NCI-H82 (cell line): ENCODE measurements at places on chromosomes 6 and 20.

DNA sequence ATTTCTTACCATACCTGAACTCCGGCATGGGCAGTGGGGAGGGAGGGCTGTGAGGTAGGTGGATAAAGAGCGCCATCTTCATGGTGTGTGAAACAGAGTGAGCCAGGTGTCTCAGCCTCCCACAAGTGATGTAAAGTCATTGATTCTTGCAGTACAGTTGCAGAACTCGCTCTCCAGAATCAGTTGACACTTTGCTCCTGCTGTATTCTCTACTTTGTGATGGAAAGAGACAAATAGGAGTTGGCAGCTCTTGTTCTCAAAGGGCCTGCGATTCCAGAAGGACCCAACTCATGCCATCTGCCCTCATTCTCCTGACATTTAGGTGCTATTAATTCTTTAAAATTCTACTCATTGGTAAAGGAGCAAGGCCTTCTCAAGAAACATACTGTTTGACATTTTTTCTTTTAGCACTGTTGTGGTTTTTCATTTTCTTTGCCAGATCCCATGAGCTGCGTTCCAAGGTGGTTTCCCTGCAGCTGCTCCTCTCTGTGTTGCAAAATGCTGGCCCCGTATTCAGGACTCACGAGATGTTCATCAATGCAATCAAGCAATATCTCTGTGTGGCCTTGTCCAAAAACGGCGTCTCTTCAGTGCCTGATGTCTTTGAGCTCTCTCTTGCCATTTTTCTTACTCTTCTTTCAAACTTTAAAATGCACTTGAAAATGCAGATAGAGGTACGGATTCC, 49.3 kb downstream of the ARFGEF2 start:
- DNase-seq = no peak

DNA sequence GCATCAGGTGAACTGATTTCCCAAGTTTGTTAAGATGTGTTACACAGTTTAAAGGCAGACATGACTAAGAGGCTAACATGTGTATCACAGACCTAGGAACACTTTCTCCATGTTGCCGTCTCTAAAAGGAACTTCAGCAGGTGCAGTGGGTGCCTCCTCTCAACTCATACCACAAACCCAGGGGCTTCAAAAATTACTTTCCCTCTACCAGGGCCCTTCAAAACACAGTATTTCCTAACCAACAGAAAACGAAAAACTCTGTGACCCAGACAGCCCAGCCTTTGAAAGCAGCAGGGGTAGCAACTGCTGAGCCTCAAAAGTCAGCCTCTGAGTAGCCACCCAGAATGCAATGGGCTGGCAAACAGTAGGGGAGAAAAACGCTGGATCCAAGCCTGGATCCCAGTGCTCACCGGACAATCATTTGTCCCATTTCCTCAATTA, 28.5 kb downstream of the B4GALT5 start:
- no peak for DNase-seq

DNA sequence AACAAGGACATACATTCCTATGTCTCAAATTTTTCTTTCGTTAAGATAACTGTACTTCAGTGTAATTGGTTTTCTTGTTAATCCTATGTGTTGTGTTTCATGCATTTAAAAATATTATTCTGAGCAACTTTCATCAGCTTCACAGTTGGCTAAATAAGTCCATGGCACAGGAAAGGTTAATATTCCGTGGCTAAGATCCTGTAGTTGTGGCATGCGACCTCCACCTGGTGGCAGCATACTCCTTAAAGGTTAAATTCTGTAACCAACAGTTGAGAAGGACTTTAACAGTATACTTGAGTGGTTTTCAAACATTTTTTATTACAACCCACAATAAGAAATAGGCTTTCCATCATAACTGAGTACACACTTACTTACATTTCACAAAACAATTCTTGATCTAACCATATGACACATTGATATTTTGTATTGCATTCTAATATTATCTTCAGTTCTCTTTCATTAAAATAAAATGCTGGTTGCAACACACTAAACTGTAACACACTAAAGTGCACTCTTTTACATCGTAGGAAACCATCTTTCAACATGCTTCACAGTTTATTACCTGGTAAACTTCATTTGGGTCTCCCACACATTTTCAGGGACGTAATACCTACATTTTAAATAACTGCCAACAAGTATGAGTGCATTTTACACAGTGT, 118.3 kb downstream of the SLX4IP start:
- DNase-seq = peak; percentile 76

DNA sequence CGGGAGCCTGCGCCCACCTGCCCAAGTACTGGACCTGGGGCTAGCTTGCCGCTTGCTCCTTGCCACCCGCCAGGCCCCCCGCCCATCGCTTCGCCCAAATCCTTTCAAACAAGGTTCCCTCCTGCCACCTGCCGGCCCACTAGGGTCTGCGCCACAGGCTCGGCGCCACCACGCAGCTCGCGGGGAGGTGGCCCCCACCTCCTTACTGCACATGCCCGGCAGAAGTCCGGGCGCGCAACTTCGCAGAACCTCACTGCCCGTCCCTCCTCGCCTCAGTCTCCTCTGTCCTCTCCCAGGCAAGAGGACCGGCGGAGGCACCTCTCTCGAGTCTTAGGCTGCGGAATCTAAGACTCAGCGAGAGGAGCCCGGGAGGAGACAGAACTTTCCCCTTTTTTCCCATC, 11.2 kb downstream of the GNAS-AS1 start:
- peak; percentile 55 for DNase-seq

DNA sequence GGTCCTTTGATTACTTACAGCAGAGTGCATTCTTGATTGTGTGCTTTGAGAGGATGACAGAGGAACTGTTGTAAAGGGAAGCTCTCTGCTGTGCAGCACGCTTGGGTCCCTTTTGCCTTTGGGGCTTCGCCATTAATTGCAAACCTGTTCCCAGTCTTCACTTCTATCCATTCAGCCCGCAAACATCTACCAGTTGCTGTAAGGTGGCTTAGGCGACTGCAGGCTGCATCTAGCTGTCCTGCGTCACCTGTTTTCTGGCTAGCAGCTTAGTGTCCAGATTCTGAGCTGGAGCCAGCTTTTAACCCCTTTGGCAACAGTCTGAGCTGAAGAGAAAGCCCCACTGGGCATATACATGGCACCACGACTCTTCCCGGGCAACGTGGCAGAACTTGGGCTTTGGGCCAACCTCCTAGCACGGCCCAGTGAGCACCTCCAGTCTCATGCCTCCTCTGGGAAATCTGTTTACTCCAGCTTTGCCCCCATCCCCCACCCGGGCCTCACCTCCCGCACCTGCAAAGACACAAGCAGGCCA, 2.5 kb upstream of the FASTKD5 start:
- peak; percentile 49 for DNase-seq

- DNase-seq = no peak
These were observed 169.2 kb downstream of the ZFAND3 start for GRCh38 chr6:37988696-37989095.

DNA sequence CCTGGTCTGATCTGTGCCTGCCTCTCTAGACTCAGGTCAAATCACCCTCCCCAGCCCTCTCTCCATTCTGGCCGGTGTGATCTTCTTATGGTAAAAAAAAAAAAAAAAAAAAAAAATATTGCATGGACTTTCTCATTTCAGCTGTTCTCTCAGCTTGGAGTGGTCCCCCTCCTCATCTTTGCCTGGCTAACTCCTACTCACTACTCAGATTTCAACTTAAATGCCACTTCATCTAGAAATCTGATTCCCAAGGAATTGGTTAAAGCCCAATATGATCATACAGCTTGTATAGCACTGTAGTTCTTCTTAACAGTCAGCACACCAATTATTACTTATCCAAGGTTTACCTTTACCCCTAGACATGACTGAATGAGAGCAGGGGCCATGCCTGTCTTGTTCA, 105.9 kb upstream of the CARMIL1 start:
- DNase-seq = no peak

- DNase-seq = no peak
These were observed 211.9 kb downstream of the CDH26 start for GRCh38 chr20:60170116-60170515.

DNA sequence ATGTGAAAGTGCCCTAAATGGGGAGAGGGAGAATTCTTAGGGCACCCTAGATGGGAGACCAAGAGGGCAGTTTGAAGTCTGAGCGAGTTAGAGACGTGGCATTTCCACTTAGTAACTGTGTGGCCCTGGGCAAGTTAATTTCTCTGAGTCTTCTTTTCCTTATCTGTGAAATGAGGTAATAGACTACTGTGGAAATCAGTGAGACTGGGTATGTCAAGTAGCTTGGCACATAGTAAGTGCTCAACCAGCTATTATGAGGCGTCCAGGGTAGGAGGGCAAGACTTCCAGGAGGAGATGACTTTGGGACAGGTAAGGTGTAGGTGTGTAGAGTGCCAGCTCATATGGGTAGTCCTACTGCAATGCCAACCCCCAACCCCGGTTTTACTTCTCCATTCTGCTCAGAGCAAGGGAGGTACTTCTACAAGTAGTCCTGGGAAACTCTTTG, 770 bp downstream of the KIF3B start:
- DNase-seq = no peak

- DNase-seq = no peak
These were observed 14.1 kb upstream of the FRMD1 start for GRCh38 chr6:168093071-168093505.

- no peak for DNase-seq
These were observed 504.0 kb upstream of the CDH4 start for GRCh38 chr20:60748086-60748485.

DNA sequence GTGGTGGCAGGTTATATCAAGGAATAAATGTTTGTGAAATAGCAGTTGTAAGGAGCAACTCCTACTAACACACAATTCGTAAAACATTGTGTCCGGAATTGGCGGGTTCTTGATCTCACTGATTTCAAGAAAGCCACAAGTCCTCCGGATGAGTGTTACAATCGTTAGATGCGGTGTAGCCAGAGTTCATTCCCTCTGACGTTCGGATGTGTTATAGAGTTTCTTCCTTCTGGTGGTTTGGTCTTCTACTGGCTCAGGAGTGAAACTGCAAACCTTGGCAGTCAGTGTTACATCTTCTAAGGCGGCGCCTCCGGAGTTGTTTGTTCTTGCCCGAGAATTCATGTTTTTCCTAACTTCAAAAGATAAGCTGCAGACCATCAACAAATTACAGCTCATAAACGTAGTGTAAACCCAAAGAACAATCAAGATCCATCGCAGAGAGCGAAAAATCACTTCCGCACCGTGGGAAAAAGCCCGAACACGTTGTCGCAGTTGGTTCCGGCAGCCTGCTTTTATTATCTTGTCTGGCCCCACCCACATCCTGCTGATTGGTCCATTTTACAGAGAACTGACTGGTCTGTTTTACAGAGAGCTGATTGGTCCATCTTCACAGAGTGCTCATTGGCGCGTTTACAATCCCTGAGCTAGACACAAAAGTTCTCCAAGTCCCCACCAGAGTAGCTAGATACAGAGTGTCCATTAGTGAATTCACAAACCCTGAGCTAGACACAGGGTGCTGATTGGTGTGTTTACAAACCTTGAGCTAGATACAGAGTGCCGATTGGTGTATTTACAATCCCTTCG, 58.2 kb downstream of the TRIM27 start:
- peak; percentile 73 for DNase-seq

- peak; percentile 65 for DNase-seq
These were observed 133.3 kb upstream of the SPTLC3 start for GRCh38 chr20:12875510-12875909.

DNA sequence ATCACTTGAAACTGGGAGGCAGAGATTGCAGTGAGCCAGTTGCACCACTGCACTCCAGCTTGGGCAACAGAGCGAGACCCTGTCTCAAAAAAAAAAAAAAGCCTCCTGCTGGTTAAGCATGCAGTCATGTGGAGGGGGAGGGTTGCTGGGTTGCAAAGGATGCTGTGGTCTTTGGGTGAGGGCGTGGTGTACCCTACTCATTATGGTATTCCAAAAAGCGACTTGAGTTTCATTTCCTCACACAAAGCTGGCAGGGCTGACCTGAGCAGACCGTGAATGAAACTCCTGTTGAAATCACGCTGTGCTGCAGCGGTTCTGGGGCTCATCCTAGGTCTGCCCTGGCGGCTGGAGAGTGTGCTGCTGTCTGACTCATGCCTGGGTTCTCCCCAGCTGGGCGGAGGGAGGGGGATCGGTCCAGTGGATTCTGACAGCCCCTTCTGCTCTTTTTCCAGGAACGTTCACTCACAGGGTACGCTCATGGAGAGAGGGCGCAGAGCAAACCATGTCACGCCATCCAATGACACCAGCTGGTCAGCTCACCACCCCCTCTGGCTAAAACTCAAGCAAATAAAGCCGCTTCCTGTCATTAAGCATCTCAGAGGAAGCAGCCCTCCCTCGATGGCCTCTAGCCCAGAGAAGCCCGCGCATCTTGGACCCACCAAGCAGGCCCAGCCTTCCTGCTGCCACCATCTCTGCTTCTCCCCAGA, 166.2 kb downstream of the SCML4 start:
- no peak for DNase-seq

DNA sequence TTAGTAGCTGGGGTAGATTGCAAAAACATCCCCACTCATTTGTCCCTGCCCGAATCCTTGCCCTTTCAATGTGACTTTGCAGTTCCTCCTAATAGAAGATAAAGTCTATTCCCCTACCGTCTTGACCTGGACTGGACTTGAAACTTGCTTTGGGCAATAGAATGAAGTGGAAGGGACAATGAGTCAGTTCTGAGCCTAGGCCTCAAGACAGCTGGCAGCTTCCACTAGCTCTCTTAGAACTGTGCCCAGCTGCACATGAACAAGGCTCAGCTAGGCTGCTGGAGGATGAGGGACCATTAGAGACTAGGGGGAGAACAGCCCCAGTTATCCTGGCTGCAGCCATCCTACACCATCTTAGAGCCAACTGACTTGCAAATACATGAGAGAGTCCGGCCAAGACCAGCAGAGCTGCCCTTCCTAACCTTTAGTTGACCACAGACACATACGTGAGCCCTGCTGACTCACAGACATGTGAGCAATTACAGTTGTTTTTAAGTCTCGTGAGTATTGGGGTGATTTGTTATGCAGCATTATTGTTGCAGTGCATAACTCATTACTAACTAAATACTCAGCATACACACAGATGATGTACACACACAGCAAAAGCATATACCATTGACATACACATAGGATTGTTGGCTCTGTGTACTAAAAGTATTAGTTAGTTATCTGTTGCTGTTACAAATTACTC, 105.5 kb downstream of the DHX35 start:
- DNase-seq = no peak
